Body of pancreas (tissue), 4 donors: ENCODE measurements at places on chromosomes 1 and 21.

- H3K36me3 ChIP-seq = no peaks in the 10 kb centered on the region
- DNase-seq = no peak
- H3K4me3 ChIP-seq = no peak overlapping the region
- H3K4me1 ChIP-seq = no peaks in the 10 kb centered on the region
- H3K27me3 ChIP-seq = no peaks in the 10 kb centered on the region
Observed at GRCh38 chr1:223496883-223497282, 103.7 kb downstream of the CCDC185 start.

DNA sequence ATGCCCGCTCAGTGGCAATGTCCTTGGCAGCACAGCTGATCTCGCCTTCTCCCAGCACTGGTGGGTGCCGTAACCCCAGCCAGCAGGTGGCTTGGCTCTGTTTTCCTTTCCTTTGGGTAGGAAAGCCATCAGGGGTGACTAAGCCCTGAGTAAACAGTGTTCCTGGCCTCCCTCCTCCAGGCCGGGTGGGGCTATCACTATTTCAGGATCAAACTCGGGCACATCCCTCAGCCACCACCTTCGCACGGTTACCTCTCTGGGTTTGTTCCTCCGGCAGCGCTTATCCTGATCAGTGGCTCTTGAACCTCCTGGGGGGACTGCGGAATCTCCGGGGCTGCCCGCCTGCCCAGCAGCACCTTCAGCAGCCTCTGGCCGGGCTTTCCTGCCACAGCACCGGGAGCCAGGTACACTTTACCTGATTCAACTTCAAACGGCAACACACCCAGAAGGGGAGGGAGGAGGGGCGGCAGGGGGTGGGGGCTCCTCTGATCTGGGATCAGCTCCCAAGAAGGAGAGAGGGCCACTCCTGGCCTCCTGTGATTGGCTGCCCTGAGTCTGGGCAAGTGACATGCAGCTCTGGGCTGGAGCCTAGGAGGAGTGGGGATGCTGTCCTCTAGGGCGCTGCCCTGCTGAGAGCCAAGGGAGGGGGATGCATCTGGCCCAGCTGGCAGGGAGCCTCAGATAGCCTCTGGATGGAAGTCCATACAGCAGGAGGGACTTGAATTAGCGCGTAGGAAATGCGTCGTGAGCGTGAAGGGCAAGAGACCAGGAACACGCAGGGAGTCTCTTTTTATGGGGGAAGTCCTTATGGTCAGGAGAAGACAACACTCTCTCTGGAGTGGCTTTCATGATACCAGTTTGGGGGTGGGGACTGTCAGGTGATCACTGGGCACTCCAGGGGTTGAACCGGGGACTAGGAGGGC is at the start of gene ASCL5:
ASCL5 (minus strand) TSS at position 353 of the 923 bp plus-strand sequence. CDS start 11,812 bp downstream, outside the sequence.
- H3K27me3 ChIP-seq = no peaks in the 10 kb centered on the region
- no peak within 1 kb of the TSS for H3K4me3 ChIP-seq
- peaks cover 55% of the 10 kb centered on the region for H3K4me1 ChIP-seq
- H3K36me3 ChIP-seq = no peaks in the 10 kb centered on the region

GRCh38 chr1:231073331-231073730 is 33.3 kb upstream of the FAM89A start:
- H3K27ac ChIP-seq = no peak overlapping the region
- no peak for DNase-seq
- no peak overlapping the region for H3K4me3 ChIP-seq
- H3K27me3 ChIP-seq = no peaks in the 10 kb centered on the region
- no peaks in the 10 kb centered on the region for H3K36me3 ChIP-seq
- H3K4me1 ChIP-seq = peaks cover 32% of the 10 kb centered on the region

DNA sequence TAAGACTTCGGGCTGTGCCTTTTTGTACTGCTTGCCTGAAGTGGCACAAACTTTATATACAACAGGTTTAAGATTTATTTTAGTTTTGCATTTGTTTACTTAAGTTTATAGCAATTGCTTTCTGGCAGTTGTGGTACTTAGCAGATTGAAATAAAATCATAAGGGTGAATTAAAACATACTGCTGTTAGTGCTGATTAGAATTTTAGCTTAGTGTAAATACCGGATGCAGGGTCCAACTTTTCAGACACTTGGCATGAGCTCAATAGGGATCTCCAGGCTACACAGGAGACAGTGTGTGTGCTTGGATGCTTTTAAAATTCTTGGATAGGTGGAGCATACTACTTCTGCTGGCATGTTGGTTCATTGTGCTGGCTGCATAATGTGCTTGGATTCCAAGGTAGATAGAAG is 159.6 kb downstream of the NFIA start:
- H3K4me3 ChIP-seq = no peak overlapping the region
- H3K4me1 ChIP-seq = peaks cover 35% of the 10 kb centered on the region
- no peaks in the 10 kb centered on the region for H3K27me3 ChIP-seq
- no peaks in the 10 kb centered on the region for H3K36me3 ChIP-seq
- DNase-seq = no peak

GRCh38 chr1:92754000-92754718 is 30.7 kb downstream of the EVI5 start:
- no peaks in the 10 kb centered on the region for H3K36me3 ChIP-seq
- H3K4me3 ChIP-seq = no peak overlapping the region
- DNase-seq = no peak
- peaks cover 14% of the 10 kb centered on the region for H3K4me1 ChIP-seq

GRCh38 chr1:55695552-55695951 is 480.4 kb upstream of the USP24 start:
- H3K27ac ChIP-seq = no peak overlapping the region
- DNase-seq = no peak

- H3K27me3 ChIP-seq = no peaks in the 10 kb centered on the region
- no peak overlapping the region for H3K27ac ChIP-seq
- no peak overlapping the region for H3K4me3 ChIP-seq
- H3K36me3 ChIP-seq = no peaks in the 10 kb centered on the region
Observed at GRCh38 chr1:92076363-92076762, 1.2 kb upstream of the SETSIP start.

DNA sequence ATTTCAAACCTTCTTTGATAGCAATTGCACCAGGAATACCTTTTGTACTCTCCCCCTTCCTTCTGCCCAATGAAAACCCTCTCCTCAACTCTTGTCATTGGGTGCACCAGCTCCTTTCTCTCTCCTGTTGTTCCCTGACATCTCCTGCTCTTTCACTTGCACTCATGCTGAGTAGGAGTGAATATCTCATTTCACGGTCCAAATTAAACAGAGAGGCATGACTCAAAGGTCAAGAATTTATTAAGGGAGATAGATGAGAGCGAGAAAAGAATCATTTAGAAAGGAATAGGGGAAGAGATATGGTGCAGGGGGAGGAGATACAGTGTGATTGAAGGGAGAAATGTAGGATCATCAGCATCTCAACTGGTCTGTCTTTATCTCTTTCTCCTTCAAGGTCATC is 22.1 kb downstream of the AIM2 start:
- no peak for DNase-seq
- H3K36me3 ChIP-seq = no peaks in the 10 kb centered on the region
- no peak overlapping the region for H3K27ac ChIP-seq
- no peaks in the 10 kb centered on the region for H3K27me3 ChIP-seq

DNA sequence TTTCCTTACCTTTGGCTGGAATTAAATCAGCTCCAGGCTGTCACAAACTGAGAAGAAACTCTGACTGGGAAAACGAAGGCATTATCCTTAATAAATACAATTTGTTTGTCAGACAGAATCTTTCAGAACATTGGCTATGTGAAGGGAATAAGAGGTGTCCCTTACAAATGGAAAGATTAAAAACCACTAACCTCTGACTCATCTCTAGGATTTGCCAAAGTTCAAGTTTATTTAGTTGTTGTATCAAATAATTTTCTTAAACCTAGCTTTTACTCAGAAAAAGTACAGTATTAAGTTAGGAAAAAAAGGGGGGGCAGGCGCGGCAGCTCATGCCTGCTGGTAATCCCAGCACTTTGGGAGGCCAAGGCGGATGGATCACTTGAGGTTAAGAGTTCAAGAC is 15.7 kb downstream of the SERTAD4 start:
- H3K27ac ChIP-seq = no peak overlapping the region
- no peaks in the 10 kb centered on the region for H3K36me3 ChIP-seq
- H3K27me3 ChIP-seq = no peaks in the 10 kb centered on the region
- peaks cover 24% of the 10 kb centered on the region for H3K4me1 ChIP-seq
- no peak overlapping the region for H3K4me3 ChIP-seq

DNA sequence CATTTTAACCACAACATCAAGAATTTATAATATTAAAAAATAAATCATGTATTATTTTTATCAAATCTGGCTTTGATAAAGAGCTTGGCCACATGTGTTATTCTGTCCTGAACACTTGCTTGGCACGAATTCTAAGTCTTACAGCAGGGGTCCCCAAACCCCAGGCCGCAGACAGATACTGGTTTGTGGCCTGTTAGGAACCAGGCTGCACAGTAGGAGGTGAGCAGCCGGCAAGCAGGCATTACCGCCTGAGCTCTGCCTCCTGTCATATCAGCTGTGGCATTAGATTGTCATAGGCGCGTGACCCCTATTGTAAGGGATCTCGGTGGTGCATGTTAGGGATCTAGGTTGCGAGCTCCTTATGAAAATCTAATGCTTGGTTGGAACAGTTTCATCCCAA is 127.6 kb upstream of the IVNS1ABP start:
- no peaks in the 10 kb centered on the region for H3K27me3 ChIP-seq
- no peak overlapping the region for H3K4me3 ChIP-seq
- peaks cover 22% of the 10 kb centered on the region for H3K4me1 ChIP-seq
- no peak for DNase-seq
- H3K36me3 ChIP-seq = no peaks in the 10 kb centered on the region

- no peak overlapping the region for H3K4me3 ChIP-seq
- no peaks in the 10 kb centered on the region for H3K4me1 ChIP-seq
- H3K27ac ChIP-seq = no peak overlapping the region
Observed at GRCh38 chr1:90045853-90046563, 51.1 kb downstream of the ZNF326 start.

DNA sequence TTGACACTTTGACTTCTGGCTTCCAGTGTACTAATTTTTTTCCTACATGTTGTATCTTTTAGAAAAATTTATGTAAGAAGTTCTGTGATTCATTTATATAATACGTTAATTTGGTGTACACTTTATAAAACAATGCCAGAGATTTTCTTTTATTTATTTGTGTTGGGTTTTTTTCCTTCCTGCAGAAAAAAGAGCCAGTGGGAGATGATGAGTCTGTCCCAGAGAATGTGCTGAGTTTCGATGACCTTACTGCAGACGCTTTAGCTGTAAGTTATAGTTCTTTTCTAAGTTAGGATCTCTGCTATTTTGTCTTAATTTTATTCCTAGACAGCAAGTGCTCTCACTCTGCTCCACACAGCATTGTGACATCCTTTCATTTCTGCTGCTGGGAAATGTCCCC is 14.4 kb downstream of the SARS1 start:
- H3K36me3 ChIP-seq = peaks cover 29% of the 10 kb centered on the region
- no peak overlapping the region for H3K4me3 ChIP-seq
- no peak for DNase-seq
- H3K27me3 ChIP-seq = no peaks in the 10 kb centered on the region
- H3K27ac ChIP-seq = no peak overlapping the region
- no peaks in the 10 kb centered on the region for H3K4me1 ChIP-seq

DNA sequence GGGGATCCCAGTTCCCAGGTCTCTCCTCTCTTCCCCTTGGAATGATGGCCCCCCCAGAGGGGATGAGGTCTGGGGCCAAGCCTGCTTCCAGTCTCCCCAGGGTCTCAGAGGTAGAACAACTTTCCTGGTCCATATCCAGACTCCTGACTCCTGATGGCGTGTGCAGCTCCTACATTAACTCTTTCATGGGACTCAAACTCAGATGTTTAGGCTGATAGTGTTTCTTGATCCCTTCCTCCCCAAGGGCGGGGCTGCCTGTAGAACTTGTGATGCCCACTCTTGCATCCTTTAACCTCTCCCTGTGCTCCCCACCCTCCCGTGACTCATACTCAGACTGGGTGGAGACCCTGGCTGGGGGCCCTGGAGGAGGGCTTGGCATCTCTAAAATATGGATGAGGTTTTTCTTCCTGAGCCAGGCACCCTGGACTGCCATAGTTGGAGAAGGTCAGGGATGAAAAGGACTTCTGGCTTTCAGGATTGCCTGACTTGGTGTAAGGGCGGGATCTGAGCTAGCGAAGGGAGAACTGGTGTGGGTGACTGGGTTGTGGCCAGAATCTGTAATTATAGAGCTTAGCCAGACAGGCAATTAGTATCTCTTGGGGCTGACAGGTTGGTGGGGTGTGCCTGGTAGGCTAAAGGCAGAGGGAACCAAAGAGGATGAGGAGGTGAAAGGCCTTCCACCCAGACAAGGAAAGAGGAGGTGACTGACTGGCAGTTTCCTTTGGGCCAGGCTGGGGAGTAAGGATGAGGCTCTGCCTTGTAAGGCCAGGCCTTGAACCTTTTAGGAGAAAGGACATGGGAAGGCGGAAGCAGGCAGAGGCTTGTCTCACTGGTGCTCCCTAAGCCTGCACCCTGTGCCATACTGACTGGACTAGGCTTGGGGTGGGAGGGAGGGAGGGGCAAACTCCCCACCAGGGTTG is 1.5 kb downstream of the ATP8B2 start:
- no peak overlapping the region for H3K4me3 ChIP-seq
- H3K27me3 ChIP-seq = no peaks in the 10 kb centered on the region
- H3K4me1 ChIP-seq = peaks cover 46% of the 10 kb centered on the region
- H3K27ac ChIP-seq = peak overlapping the region; percentile 44
- no peaks in the 10 kb centered on the region for H3K36me3 ChIP-seq
- peak; percentile 40 for DNase-seq

DNA sequence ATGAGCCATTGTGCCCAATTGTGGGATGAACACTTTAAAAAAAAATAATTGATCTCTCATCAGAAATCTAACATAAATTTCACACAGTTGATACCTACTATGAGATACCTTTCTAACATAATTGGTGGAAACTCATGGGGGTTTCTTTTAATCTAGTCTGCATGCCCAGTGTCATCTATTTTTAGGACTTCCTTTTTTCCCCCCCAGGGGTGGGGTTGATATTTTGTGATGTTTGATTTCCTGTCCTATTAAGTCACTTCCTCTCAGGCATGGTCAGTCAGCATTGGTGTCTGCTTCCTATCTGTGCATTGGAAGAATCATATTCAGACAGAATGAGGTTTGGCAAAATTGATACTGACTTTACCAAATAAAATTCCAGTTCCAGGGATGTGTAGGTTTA is 21.5 kb downstream of the NFYC start:
- no peak overlapping the region for H3K4me3 ChIP-seq
- peak overlapping the region; percentile 43 for H3K27ac ChIP-seq
- DNase-seq = peak; percentile 31
- H3K27me3 ChIP-seq = no peaks in the 10 kb centered on the region

DNA sequence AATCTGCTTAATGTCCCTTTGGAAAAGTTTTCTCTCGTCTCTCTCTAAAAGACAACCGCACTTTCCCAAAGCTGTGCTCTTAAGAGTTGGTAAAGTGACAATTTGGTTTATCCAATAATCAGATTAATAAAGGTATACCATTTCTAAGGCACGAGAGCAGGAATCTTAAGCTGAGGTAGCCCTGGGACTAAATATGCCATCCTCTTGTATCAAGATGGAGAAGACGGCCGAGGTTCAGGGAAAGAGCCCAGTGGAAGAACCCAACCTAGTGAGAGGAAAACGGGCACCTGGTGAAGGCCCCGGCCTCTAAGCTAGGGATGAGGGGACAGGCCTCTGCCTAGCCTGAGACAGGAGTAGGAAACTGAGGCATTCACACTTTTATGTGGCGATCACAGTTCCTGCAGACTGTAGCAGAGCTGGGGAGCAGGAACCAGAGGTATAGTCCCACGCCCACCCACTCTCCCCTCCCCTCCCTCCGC is 334 bp upstream of the SARS1 start:
- H3K4me1 ChIP-seq = peaks cover 39% of the 10 kb centered on the region
- H3K36me3 ChIP-seq = no peaks in the 10 kb centered on the region
- no peak for DNase-seq
- no peaks in the 10 kb centered on the region for H3K27me3 ChIP-seq
- H3K27ac ChIP-seq = peak overlapping the region; percentile 88
